ENCODE measurements at places on chromosomes 6 and 20.
A peak's percentile ranks its signal among the peaks of the same experiment; 100 is the strongest.

- no peak for DNase-seq
These were observed 7.6 kb downstream of the BTN2A2 start for GRCh38 chr6:26390531-26390930.

- DNase-seq: no peak
These were observed 31.5 kb downstream of the TRAF3IP2 start for GRCh38 chr6:111573892-111574797.

DNA sequence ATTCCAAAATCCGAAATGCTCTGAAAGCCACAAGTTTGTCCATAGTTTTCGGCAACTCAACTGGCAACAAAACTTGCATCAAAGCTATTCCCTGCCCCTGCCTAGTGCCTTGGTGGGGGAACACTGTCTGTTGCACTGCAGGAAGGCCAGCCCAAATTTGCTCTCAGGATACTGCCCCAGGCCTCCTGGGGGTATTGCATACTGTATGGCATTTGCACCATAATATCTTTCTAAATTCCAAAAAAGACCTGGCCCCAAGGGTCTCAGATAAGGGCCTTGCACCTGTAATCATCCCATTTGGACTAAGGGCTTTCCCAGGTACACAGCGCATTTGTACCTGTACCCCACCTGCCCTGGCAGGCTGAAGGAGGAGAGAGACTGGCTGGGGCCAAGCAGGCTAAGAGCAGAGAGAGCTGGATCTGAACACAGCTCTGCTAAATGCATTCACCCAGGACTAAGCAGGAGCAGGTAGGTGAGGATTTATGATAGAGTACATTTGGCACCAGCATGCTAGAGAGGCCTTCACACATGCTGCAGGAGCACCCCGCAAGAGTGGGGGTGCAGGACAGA is 4.0 kb upstream of the GRM4 start:
- no peak for DNase-seq

- no peak for DNase-seq
These were observed 18.6 kb upstream of the HBS1L start for GRCh38 chr6:135073217-135073616.

GRCh38 chr6:106613590-106613989 is 15.7 kb downstream of the RTN4IP1 start:
- no peak for DNase-seq

- no peak for DNase-seq
These were observed 26.1 kb upstream of the KCNQ5 start for GRCh38 chr6:72595812-72596211.

GRCh38 chr6:108660251-108660650 is 99.5 kb downstream of the FOXO3 start:
- no peak for DNase-seq

DNA sequence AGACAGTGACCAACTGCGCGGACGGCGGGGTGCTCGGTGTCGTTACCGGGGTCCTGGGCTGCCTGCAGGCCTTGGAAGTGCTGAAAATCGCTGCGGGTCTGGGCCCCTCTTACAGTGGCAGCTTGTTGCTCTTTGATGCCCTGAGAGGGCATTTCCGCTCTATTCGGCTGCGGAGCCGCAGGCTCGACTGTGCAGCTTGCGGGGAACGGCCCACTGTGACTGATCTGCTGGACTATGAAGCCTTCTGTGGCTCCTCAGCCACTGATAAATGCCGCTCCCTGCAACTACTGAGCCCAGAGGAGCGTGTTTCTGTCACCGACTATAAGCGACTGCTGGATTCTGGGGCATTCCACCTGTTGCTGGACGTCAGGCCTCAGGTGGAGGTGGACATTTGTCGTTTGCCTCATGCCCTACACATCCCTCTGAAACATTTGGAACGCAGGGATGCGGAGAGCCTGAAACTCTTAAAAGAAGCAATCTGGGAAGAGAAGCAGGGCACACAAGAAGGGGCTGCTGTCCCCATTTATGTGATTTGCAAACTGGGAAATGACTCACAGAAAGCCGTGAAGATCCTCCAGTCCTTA is 1.0 kb downstream of the MOCS3 start:
- DNase-seq: no peak

DNA sequence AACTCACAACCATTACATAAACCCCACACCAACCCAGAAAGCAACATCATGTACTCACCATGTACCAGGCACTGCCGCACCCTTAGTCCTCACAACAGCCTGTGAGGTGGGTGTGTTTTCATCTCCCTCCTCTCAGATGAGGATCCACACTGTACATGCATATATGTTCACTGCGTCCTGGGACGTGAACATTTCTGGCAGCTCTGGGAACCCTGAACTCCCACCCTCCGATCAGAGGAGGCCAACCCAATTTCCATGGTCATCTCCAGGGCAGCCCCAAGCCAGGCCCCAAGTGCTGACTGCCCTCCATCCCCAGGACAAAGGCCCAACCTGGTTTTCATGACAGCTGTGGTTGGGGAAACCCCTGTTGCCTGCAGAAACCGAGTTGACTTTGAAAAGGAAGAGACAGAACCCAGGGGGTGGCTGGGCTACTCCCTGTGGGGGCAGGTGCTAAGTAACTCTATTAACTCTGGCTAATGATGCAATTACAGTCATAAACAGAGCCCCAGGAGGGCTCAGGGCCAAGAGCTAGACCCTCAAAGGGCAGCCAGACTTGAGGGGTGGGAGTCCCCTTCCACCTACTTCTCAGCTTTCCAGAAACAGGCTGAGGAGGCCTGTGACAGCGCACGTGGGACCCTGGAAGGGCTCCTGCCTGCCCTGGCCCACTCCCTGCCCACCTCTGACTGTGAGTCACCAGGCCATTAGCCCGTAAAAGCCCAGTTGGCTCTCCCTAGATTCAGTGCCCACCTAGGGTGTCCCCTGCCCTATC is 2.6 kb downstream of the TFEB start:
- DNase-seq: no peak

GRCh38 chr6:140193269-140193668 is 818.8 kb upstream of the CITED2 start:
- no peak for DNase-seq

GRCh38 chr6:47446669-47447330 is 30.8 kb upstream of the CD2AP start:
- DNase-seq: no peak

GRCh38 chr6:151154418-151154817 is 85.3 kb upstream of the AKAP12 start:
- DNase-seq: peak; percentile 6

DNA sequence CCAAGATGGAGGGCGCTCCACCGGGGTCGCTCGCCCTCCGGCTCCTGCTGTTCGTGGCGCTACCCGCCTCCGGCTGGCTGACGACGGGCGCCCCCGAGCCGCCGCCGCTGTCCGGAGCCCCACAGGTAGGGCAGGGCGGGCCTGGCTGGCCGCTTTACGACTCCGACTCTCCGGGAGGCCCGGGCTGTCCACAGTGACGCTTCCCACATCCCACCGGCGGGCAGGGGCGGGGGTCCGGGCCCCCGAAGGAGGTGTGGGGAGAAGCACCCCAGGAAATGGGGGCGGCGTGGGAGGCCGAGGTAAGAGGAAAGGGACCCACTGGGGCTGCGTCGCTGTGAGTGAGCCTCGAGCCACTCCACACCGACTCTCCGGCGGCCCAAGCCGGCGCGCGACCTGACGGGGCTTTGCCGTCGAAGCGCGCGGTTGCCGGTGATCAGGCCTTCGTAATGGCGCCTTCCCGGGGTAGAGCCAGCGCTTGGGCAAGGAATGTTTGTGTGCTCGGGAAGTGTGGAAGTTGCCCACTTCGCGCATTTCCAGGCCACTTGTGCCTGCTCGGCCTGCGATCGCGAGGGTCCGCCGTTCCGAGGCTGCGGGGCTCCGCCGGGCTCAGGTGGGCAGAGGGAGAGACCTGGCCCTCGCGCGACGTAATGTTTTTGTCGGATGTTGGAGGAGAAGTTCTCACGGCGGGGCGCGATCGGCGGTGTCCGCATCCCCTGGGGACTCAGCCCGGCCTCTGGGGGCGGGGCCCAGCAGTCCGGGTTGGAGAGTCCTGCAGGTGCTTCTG is 427 bp downstream of the GINM1 start:
- DNase-seq: peak; percentile 65

DNA sequence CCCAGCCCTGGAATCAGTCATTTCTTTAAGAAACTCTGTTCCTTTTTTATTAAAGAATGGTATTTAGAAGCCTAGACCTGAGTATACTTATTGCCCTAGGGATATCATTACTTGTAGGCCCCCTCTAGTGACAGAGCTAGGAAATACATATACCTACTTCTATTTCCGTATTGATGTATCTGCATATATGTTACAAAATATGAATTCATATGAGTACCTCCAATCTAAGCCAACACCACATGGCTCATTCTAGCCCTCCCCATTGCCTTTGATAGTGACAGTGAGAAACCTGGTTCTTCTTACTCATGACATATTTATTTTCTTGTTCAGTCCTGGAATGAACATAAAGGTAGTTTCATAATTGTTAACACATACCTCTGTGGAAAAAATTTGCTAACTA is 137.2 kb downstream of the FARS2 start:
- DNase-seq: no peak

DNA sequence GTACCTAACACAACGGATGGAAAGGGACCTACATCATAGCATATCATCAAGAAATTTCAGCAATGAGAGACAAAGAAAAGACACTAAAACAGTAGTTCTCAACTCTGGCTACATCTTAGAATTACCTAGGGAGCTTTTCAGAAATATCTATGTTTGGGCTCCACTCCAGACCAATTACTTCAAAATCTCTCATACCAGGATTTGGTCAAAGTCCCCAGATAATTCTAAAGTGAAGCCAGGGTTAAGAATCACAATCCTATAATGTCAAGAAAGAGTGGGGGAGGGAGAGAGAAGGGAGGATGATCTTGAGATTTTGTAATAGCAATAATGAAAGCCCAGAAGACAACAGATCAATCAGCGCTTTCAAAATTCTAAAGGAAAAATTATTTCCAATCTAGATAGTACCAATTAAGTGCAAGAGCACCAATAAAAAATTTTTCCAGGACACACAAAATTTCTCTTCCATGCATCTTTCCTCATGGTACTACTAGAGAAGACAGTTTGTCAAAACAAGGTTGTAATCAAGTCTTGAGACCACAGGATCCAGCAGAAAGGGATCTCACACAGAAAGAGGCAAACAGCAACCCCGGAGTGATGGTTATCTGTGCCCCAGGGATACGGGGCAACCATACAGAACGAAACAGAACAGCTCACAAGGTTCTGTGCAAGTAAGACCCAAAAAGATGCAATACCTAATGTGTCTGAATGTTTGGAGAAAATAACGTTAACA is 152.9 kb upstream of the DST start:
- no peak for DNase-seq

GRCh38 chr6:21098744-21099143 is 494.8 kb upstream of the SOX4 start:
- no peak for DNase-seq

- DNase-seq: no peak
These were observed 94.8 kb upstream of the PHACTR1 start for GRCh38 chr6:12621754-12622153.

DNA sequence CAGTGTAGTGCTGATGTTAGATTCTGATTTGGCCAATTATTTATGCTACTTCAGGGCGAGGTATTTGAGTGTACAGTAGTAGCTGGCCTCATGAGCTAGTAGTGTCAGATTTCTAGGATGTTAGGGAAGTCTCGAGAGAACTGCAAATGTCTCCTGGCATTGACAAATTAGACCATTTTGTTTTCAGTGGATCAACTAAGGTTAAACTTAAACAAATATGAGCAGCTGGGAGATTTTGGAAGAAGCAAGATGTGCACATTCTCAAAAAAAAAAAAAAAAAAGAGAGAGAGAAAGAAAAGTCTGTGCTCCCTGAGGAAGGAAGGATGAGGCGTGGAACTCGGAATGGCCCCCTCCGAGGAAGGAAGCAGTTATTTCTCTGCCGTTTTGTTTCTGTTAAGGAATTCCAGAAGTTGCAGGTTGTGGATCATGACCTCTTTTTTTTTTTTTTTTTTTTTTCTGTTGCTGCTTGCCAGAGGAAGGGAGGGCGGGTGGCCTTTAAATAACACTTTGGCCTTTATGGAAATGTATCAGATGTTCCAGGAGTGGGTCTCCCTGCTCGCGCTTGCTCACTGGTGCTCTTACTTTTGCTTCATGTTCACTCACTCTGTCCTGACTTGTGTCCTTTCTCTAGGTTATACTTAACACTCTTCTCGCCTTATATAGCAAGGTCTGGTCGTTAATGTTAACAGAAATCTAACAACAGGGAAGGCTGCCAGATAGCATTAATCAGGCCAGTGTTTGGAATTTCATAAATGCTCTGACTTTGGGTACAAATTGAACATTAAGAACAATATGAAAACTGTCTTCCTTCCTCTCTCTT is 124.4 kb downstream of the TCP11 start:
- DNase-seq: no peak

DNA sequence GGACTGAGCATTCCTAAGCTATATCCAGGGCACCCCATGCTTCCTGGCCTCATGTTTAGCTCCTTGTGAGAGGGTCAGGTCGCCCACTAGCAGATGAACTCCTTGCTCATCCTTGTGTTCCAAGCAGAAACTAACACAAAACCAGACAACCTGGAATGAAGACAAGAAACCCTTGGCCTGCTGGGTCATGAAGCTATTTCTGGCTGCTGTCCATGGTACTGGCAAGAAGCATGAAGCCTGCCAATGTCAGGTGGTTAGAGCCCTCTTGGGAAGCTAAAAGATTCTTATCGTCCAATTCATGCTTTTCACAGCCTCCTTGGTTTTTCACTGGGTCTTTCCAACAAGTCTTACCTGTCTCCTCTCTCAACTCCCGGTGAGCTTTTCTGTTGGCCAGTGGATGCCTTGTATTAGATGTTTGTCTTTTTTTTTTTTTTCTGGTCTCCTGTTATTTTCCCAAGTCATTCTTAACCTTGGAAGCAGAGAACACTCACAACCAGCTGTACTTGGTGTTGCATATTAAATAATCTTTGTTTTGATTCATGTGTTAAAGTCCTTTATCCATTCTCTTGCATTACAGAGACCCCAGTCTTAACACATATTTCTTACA is 180.3 kb downstream of the ANKRD60 start:
- DNase-seq: no peak

DNA sequence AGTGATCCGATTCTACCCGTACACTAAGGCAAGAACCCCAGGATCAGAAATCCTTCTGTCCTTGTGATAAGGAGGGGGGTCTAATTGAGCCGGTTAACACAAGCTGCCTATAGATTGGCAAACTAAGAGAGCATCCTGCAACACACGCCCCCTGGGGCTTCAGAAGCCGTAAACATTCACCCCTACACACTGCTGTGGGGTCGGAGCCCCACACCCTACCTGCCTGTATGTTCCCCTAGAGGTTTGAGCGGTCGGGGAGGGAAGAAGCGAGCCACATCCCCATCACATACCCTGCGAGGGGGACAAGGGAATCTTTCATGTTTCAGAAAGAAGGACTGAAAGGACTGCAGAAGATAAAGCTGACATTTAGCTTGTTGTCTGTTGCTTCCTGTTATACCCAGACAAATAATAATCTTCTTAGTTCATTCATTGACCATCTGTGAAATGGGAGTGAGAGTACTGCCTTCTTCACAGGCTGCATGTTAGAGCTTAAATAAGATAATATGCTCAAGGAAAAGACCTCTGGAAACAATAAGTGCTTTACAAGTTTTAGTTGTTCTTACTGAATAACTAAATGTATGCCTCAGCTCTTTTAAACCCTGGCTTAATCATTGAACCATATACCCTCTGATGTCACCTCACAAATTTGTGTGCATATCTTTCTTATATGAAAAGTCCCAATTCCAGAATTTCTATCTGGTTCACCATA is 74.2 kb upstream of the RNF217 start:
- DNase-seq: no peak

Measured in NCI-H1105 (cell line).